ENCODE measurements at places on chromosomes 3 and 15. TPM values are rescaled to one million over a fixed set of nuclear protein-coding genes. Genes with fewer than 3 reads are reported as not detected.
A peak's percentile ranks its signal among the peaks of the same experiment; 100 is the strongest.

The STRC gene
- 0.10 TPM for total RNA-seq

The KY gene
- total RNA-seq, result not detected

GRCh38 chr3:134028486-134029255, 1.1 kb downstream of the SLCO2A1 start:
- DNase-seq, result peak; percentile 69

DNA sequence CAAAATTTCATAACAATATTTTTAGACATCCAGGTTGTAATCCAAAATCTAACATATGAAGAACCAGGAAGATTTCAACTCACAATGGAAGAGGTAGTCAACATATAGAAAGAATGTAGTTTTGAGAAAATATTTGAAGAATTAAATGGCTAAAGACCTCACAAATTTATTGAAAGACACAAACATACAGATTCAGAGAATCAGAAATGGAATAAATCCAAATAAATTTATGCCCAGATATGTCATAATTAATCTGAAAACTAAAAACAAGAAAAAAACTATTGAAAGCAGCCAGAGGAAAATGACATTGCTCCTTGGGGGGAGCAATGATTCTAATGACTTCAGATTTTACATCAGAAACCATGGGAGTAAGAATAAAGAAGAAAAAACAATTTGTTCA, 75.8 kb downstream of the TCF12 start:
- DNase-seq, result no peak

DNA sequence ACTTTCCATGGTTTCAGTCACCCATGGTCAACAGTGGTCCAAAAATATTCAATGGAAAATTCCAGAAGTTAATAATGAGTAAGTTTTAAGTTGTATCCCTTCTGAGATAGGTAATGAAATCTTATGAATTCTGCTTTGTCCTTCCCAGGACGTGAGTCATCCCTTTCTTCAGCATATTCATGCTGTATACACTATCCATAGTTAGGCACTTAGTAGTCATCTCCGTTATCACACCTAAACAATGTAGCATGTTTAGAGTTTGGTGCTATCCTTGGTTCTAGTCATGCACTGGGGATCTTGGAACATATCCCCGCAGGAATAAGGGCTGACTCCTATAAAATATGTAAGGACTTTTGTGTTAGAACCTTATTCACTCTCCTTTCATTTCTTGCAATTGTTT, 153.2 kb downstream of the UNC13C start:
- no peak for DNase-seq

DNA sequence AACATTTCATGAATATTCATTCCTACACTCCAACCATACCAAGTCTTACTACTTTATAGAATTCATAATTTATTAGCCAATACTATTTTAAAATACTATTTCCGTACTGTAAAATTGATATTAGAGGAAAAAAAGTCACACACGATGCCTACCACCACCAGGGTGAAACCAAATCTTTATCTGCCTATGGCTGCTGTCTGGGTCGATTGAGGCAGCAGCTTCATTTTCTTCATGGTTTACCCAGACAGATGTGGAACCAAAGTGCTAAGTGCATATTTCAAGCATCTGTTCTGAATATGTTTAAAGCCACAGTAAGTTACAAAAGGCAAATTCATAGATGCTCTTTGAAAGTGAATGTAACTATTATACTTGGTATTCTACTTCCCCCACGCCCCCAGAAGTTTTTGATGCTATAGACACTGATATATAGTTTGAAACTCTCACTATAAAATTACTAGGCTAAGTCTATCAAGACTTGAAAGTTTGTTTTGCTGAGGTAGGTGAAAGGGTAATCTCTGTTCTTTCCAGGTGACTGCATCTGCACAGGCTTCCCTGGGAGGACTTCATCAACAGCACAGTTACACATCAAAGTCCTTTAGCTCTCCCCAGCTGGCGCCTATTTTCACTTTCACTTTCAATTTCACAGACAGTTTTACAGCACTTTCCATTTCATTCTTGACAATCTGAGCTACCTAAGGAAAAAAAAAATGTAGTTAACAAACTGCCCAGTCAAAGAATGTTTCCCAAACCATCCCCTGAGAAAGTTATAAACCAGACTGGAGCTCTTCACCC, 113.9 kb downstream of the POLQ start:
- no peak for DNase-seq

- DNase-seq, result no peak
These were observed 29.5 kb downstream of the PLSCR5 start for GRCh38 chr3:146575636-146576035.

DNA sequence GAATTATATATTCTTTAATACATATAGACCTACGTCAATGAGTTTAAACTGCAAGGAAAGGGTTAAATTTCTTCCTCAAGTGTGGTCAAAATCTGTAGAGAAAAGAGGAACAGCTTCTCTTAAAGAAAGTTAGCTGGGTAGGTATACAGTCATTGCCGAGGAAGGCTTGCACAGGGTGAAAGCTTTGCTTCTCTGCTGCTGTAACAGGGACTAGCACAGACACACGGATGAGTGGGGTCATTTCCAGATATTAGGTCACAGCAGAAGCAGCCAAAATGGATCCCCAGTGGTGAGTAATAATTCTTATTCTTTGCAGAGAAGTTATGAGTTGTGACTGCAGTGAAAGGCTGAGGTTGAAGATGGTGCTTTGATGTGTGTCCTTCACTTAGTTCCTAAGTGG, at the start of gene CD86:
TSS of gene CD86 (plus strand) at position 148 of the 400 bp plus-strand sequence. CDS start at position 276, 128 bp downstream.
- no peak for DNase-seq

DNA sequence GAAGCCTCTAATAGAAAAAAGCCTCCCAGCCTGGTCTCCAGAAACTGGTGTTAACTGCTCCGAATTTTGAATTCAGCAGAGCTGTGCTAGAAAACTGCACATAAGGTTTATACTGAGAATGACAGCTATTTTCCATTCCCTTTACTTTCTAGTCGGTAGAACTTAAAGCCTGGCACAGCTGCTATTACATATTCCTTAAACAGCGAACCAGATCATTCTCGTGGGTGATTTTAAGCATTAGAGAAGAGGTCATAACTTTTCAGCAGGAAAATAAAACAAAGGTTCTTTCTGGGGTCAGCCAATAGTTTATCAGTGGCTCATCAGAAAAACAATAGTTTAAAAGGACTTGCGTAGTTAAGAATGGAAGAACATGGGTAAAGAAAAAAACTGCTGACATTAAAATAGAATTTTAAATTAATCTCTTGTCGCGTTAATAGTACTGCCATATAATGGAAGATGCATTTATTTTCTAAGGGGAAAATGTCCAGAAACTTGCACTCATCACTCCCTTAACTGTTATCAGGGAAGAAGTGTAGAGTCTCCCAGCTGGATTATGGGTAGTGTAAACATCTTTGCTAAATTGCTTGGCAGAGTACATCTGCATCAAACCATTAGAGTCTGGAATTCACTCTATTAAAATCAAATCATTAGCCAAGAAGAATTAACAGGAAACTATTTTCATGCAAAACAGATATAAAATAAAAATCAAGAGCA, 7.9 kb downstream of the VGLL4 start:
- DNase-seq, result no peak

All from mesenteric fat pad (tissue), 1 donor.